ENCODE measurements at places on chromosomes 5 and 9.

DNA sequence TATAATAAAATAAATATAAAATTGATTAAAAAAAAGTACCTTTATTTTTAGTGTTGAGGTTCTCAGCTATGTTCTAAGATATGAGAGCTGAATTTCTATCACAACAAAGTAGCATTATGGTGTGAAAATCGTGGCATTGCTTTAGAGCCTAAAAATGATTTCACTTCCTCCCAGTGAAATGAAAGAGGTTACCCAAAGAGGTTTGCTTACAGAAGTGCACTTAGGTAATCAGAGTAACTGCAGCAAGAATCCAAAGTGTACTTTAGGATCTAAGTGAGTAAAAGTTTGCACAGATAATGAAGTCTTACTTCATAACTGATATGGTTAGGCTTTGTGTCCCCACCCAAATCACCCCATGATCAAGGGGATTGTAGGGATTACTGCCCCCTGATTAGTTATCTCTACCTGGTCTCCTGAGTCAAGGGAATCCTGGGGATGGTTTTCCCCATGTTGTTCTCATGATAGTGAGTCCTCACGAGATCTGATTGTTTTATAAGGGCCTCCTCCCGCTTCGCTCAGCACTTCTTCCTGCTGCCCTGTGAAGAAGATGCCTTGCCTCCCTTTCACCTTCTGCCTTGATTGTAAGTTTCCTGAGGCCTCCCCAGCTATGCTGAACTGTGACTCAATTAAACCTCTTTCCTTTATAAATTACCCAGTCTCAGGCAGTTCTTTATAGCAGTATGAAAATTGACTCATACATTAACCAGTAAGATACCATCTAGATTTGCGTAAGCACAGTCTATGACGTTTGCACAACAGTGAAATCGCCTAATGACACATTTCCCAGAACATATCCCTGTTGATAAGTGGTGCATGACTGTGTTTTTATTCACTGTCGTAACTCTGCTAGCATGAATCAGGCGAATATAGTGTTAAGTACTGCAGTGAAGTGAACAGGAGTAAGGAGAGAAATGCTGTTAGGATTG, 40.3 kb upstream of the LRRC70 start:
- no peak for DNase-seq

DNA sequence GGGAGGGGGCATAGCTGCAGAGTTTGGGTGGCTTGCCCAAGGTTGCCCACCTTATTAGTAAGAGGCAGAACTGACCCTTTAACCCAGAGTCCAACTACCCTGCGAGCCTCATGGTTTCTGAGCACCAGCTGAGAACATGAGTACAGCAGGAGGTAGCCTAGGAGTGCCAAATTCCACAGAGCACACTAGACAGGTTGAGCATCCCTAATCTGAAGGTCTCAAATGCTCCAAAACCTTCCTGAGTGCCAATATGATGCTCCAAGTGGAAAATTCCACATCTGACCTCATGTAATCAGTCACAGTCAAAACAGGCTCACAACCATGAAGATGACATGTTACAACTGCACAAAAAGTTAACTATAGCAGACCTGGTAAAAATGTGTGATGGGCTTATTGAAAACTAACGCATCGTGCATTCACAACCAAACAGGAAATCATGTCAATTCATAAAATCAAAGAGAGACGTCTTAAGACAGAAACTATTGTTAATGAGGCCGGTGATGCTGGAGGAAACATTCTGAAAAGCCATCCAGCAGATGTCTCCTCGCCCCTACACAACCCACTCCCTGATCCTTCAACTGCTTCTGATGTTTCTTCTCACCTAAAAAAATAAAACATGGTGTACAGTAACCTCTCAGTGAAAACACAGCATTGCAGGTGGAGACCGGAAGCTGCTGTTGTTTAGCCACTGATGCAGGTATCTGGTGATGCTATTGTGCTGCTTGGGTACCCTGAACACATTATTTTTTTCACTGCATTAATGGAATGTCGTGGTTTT, 25.0 kb downstream of the PTCH1 start:
- peak; percentile 40 for DNase-seq

- DNase-seq: no peak
These were observed 85.4 kb upstream of the AGXT2 start for GRCh38 chr5:35133186-35133585.

DNA sequence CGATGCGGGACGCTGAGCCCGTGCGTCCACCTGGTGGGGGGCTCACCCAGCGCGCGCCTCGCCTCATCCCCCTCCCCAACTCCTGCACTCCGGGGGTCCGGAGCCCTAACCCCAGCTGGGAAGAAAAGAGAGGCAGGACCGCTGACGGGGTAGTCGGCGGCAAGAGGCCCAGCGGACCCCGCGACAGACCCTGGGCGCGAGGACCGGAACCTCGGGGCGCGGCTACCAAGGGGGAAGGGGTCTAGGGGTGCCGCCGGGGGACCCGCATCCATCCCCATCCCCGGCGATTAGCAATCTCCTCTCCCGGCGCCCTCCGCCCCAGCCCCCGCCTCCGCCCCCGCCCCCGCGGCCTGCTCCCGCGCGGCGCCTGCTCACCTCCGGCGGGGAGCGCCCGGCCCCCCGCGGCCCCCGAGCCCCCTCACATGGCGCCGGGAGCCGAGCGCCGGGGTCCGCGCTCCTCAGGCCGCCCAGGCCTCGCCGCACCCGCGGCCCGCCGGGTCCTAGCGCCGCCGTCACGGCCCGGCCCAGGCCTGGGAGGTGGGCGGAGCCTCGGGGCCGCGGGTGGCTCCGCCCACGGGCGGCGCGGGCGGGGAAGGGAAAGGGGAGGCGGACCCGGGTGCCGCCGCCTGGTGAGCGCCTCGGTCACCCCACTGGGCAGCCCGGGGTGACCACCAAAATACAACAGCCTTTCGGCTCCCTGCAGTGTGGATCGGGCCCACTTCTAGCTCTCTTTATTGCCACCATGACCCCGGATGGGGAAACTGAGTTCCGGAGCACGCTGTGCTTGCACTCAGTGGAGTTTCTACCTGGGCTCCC, at the start of gene ST6GALNAC6:
ST6GALNAC6 (minus strand) TSS at position 476 of the 816 bp plus-strand sequence. CDS start 1,622 bp downstream, outside the sequence.
- peak; percentile 75 for DNase-seq

- DNase-seq: no peak
These were observed 239.5 kb downstream of the MCTP1 start for GRCh38 chr5:95045181-95045965.

GRCh38 chr9:83342006-83342405, 196.2 kb downstream of the FRMD3 start:
- DNase-seq: no peak

- no peak for DNase-seq
These were observed at the start of gene SNCAIP for GRCh38 chr5:122311961-122312590. TSS of gene SNCAIP (plus strand) at chr5:122312237. CDS start at chr5:122391135, 78,898 bp downstream.

DNA sequence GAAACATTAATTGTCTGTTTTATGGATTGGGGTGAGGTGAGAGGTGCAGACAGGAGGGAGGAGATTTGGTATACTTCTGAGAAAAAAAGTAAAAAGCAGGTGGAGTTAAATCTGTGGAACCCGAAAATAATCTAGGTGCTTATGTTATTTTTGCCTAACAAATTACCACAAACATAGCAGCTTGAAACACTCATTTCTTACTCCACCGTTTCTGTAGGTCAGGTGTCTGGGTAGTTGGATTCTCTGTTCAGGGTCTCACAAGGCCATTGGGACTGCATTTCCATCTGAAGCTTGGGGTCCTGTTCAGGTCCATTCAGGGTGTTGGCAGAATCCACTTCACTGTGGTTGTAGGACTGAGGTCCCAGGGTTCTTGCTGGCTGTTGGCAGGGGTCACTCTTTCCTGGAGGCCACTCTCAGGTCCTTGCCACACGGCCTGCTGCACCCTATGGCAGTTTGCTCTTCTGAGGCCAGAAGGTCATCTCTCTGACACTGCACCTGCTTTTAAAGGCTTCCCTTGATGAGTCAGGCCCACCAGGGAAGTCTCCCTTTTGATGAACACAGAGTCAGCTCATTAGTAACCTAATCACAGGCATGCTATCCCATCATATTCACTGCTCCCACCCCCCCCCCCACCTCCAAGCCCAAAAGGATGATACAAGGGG, 82.2 kb downstream of the TRIO start:
- DNase-seq: no peak

DNA sequence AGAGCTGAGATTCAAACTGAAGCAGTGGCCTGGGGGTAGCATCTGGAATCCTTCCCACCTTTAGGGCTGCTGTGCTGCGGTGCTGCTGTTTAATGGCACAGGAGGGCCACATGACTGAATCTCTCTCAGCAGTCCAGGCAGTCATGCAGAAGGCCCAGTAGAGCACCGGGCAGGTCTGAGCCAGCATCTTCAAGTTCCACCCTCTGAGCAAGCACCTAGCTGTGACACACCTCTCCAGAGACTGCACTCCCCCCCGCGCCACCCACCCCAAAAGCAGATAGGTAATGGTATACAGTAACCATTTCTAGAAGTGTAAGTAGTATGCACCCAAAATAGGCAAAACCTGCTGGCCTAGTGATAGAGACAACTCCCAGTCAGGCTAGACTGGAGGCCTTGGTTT, 8.2 kb downstream of the IL4 start:
- DNase-seq: no peak

- DNase-seq: no peak
These were observed 341.9 kb downstream of the DIRAS2 start for GRCh38 chr9:90300611-90301276.

DNA sequence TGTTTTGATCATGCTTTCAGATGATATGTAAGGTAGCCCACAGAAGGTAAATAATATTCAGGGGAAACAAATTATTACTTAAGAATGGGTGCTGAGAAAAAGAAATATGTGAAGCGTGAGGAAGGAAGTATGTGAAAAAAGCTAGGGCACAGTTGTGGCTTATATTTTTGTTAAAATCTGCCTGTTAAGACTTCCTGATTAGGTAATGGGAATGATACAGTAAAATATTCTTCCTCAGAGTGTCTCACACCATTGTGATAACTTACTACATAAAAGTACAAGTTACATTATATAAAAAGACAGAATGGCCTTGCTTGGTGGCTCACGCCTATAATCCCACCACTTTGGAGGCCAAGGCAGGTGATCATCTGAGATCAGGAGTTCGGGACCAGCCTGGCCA, 18.7 kb upstream of the PARP8 start:
- no peak for DNase-seq

- no peak for DNase-seq
These were observed 17.1 kb downstream of the SHB start for GRCh38 chr9:38051780-38052546.

- DNase-seq: peak; percentile 1
These were observed 91.3 kb upstream of the ZNF366 start for GRCh38 chr5:72598401-72599064.

DNA sequence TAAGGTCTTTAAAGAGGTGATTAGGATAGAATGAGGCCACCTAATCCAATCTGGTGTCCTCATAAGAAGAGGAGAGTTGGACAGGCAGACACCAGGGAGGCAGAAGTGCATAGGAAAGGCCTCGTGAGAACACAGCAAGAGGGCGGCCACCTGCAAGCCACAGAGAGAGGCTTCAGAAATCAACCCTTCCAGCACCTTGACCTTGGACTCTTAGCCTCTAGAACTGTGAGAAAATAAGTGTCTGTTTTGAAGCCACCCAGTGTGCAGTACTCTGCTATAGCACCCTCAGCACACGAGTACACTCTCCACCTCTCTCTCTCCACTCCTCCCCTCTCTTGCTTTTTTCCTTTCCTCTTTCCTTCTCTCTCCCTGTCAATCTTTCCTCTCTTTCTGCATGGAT, 26.8 kb downstream of the NIPAL4 start:
- DNase-seq: no peak

GRCh38 chr5:175683231-175683630, 25.4 kb downstream of the HRH2 start:
- no peak for DNase-seq

GRCh38 chr5:176742246-176743105, 67.9 kb upstream of the UNC5A start:
- DNase-seq: no peak

- DNase-seq: no peak
These were observed 36.0 kb upstream of the GOLPH3 start for GRCh38 chr5:32210151-32210550.

GRCh38 chr9:134605966-134606357, 35.6 kb upstream of the COL5A1 start:
- DNase-seq: no peak

- DNase-seq: no peak
These were observed 9.1 kb downstream of the ANGPTL2 start for GRCh38 chr9:127113191-127113972.

DNA sequence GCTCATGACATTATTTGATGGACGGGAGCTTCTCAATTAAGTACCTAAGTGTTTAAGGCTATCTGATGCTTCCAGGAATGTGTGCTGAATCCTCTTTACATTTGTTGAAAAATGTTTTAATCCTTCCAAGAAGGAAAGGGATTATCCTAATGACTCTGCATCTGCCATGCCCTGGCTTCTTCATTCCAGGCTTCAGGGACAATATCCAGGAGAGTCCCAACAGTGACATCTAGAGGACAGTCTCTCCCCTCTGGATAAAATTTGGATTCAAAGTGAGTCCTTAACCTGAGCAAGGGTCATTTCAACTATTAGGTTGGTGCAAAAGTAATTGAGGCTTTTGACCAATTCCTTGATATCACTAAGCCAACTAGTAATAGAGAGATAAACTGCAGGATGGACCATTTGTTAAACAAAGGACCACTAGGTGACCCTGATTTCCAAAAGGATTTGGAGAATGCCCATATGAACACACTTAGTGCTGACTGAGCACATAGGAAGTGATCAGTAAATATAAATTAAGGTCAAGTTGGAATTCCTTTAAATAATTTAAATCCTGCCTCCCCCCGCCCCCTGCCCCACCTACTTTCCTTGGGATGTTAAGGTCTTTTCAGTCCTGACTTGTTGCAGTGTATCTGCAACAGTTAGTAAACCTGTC, 19.1 kb downstream of the TNFSF8 start:
- no peak for DNase-seq

- DNase-seq: peak; percentile 11
These were observed 564 bp upstream of the TOR2A start for GRCh38 chr9:127735530-127736185.

- peak; percentile 19 for DNase-seq
These were observed 291.8 kb upstream of the DAB2 start for GRCh38 chr5:39716532-39717028.

DNA sequence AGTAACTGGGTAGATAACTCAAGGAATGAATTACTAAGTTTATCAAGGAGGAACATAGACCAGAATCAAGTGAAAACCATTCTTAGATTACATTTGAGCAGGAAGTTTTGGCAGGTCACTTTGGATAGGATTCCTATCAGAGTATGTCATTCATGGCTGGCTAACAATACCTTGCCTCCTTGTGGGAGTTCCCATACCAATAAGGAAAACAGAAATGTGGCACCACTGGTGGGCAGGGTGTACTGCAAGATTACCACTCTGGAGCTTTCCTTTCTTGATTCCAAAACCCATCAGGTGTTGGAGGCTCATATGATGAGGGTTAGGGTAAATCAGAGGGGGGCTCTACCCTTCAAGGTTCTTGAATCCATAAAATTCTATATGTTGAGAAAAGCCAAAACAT, 18.6 kb upstream of the SPATA31D1 start:
- no peak for DNase-seq
